CD4-positive, alpha-beta memory T cell (primary cell): ENCODE measurements at places on chromosomes 16 and 17.

DNA sequence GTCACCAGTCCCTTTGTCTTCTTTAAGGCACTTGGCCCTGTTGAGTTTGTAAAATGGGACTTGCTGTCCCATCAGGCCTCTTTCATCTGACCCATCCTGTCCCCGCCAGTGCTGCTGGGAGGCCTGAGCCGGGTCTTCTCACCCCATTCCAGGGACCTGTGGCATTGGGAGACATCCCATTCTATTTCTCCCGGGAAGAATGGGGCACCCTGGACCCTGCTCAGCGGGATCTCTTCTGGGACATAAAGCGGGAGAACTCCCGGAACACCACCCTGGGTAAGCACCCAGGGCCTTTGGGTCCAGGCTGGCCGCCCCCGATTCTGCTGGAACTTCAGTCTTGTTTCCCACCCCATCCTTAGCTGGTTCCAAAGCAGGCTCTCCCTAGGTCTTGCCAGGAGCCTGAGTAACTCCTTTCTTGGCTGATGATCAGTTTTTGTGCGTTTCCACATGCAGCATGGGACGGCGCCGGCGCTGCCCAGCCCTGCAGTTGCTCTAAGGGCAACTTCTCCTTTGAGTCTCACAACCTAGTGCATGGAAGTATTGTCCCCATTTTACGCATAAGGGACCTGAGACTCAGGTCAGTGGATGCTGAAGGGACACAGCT is 4.1 kb downstream of the ZNF213 start:
- DNase-seq: no peak

- peak; percentile 53 for DNase-seq
Measured at GRCh38 chr17:50479522-50480141, 972 bp downstream of the RSAD1 start.

GRCh38 chr16:79089735-79090284 is 510.7 kb downstream of the MAF start:
- DNase-seq: peak; percentile 62

DNA sequence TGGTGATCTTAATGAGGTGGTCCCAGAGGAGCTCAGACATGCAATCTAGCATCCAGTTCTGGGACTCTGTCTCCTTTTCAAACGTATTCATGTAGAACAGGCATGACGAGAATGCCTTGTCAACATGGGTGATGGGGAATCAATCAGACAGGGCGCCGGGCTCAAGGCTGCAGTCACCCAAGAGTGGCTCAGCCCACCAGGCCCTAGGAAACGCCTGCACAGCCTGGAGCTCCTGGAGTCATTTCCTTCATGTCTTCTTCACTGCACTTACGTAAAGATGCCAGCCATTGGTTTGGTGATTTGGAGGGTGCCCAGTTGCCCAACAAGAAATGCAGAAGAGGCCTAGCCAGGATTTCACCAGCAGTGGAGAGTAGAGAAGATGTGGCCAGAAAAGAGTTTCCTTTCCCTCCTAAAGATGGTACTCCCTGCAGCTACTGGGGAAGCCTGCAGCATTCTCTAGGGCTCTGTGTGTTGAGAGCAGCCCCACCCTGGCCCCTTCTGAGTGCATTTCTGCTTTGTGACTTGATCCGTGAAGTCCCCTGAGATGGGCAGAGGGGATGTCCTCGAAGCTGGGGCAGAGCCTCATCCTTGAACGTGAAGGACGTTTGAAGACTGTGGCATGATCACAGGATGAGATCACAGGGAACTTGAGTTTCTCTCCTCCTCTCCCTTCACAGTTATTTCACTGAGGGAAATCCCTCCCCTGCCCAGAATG is 24.0 kb upstream of the STH start:
- DNase-seq: no peak

- no peak for DNase-seq
Measured at GRCh38 chr16:52827456-52827855, 225.2 kb downstream of the CHD9NB start.
